ENCODE measurements at places on chromosomes 7 and 10. TPM values are rescaled to one million over a fixed set of nuclear protein-coding genes. Genes with fewer than 3 reads are reported as not detected.

Gene INMT
- 8.6 TPM for total RNA-seq

DNA sequence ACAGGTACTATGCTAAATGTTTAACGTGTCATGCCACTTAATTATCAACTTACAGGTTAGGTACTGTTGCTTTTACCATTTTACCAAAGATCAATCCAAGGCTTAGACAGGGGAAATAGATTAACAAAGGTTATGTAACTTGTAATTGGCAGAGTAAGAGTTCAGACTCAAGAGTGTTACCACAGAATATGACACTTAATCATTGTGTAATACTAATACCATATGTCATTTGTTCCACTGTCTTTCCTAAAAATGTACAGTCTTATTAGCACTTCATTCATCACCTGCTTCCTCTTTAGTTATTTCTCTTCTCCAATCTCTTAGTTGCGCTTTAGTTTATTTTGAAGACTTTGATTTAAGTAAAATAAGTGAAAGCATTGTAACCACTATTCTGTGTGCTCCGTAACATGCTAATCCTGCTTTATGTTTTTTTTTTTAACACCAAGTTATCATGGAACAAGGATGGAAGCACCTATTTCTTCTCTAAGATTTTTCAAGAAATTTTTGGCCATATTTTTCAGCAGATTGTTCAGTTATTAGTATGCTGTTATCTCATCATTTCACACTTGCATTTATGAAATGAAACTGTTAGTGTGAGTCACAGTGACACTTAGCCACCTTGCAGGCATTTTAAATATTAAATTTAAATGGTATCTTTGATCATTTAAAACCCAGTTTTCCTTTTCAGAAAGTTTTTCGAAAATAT, 197.3 kb downstream of the PHF14 start:
- DNase-seq = no peak

Gene ZNF853
- 9.5 TPM for total RNA-seq

Gene SDK1
- 1.2 TPM for total RNA-seq

- no peak for DNase-seq
Observed at GRCh38 chr10:33336582-33337325, 2.3 kb upstream of the NRP1 start.

DNA sequence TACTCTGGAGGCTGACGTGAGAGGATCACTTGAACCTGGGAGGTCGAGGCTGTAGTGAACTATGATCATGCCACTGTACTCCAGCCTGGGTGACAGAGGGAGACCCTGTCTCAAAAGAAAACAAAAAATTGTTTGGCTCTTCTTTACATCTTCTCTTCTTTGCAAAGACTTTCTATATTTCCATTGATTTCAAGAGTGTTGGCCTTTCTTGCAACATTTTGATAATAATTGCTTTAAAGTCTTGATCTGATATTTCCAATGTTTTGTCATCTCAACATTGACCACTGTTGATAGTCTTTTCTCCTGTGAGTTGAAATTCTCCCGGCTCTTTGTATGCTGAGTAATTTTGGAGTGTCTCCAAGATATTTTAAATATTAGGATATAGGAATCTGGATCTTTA, 17.8 kb upstream of the CLDN4 start:
- no peak for DNase-seq

Gene CHRM2
- total RNA-seq = not detected

Gene ACHE
- total RNA-seq = 7.7 TPM

Gene OIT3
- 0.25 TPM for total RNA-seq

GRCh38 chr7:70456719-70457118, 675.2 kb upstream of the GALNT17 start:
- DNase-seq = no peak

DNA sequence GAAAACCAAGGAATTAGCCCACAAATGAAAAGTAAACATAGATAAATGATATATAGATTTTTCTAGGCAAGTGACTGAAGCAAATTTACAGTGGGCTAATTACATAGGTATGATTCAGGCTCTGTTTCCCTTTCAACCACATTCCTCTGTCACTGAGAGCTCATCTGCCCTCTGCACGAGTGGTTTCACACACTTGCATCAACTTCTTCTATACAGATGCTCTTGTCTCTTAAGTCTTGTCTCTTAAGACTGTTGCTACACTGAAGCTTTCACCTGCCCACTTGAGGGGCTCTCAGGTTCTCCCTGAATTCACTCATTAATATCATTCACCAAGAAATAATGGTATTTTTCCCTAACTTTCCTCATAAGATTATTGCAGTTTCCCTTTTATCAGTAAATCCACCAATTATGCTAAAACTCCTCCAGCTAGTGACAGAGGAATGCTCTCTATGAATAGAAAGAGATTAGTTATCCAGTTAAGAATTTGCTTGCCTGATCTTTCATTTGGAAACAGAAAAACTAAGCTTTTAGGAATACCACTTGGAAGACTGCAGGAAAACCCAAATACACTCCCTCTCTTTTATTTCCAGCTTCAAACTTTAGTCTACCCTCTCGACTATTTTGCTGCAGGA, 95.7 kb downstream of the ELAPOR2 start:
- no peak for DNase-seq

- no peak for DNase-seq
Observed at GRCh38 chr10:62503872-62504271, 129.7 kb downstream of the ZNF365 start.

DNA sequence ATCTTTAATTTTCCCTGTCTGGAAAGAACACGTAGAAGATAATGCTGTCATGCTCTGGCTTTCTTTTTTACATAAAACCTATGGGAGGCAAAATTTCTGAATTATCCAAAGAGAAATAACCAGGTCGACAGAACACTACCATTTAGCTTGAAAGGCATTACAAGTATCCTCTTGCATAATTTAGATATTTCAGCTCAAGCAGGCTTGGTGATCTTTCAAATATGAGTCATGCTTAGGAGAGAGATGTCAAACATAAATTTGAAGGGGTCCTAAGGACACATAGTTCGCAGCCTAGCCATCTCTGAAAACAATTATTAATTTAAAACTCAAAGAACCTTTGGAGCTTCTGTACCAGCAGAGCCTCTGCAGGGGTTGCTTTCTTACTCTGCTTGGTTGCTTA, 100.9 kb downstream of the FAS start:
- DNase-seq = no peak

- DNase-seq = no peak
Observed at GRCh38 chr7:81682873-81683272, 87.0 kb downstream of the HGF start.

DNA sequence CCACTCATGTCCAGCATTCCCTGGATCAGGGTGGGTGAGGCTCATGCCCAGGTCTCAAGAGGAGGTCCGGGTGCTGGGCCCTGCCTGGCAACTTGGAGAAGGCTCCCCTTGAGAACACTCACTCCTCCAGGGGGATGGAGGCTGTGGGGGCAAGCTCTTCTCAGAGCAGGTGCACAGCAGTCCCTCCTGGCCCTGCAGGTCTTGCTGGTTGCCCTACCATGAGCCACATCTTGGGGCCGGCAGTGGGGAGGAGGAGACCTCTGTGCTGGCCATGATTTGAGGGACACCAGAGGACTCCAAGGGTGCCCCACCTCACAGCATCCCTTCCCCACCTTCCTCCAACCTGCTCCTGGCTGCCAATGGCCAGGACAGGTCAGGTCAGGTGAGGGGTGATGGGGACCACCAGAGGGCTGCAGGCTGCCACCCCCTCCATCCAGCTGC, 87.4 kb upstream of the RET start:
- DNase-seq = no peak

GRCh38 chr7:110043519-110043918, 1047.4 kb upstream of the LRRN3 start:
- no peak for DNase-seq

DNA sequence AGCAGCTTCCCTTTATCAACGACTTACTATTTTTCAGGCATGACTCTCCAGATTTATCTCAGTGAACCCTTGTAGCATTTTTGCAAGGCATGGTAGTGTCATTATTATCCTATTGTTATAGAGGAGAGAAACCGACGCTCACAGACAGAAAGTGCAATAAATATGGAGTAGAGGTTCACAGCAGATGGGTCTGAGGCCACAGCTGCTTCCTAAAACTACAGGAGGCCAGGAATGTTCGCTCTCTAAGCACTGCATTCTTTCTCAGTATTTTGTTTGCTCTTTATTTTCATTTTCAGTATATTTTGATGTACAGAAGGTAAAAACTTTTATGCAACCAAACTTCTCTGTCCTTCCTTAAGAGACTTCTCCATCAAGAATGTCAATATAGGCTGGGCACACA, 4.5 kb upstream of the AEBP1 start:
- no peak for DNase-seq

Gene C7orf25
- 4.6 TPM for total RNA-seq

Gene SLC16A9
- total RNA-seq = 1.3 TPM

DNA sequence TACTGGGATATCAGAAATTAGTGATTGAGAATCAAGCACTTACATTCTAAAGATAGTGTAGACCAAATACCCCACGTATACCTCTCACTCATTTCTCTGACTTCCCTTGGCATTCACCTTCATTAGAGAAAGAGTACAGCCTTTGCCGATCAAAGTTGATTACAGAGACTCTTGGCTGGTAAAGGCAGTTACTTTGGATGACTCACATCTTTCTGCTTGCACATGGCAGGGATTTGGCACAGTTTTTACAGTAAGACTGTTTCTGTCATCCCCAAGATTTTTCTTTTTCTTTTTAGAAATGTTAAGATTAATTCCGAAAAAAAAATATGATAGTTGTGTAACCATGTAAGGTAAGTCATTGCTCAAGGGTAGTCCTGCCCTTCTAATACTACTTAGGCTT, 143.0 kb downstream of the TSPAN12 start:
- no peak for DNase-seq

DNA sequence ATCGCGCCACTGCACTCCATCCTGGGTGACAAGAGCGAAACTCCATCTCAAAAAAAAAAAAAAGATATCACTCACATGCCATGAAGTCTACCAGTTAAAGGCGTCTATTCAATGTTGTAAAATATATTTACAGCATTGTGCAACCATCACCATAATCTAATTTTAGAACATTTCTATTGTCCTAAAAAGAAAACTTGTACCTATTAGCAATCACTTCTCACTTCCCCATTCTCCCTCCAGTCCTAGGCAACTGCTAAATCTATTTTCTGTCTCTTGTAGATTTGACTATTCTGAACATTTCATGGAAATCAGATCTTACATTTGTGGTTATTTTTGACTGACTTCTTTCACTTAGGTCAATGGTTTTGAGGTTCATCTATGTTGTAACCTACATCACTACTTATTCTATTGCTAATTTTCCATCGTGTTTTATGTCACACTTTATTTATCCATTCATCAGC, 25.2 kb upstream of the OTUD1 start:
- DNase-seq = no peak

- DNase-seq = no peak
Observed at GRCh38 chr10:71394926-71395562, 1.7 kb upstream of the CDH23 start.

DNA sequence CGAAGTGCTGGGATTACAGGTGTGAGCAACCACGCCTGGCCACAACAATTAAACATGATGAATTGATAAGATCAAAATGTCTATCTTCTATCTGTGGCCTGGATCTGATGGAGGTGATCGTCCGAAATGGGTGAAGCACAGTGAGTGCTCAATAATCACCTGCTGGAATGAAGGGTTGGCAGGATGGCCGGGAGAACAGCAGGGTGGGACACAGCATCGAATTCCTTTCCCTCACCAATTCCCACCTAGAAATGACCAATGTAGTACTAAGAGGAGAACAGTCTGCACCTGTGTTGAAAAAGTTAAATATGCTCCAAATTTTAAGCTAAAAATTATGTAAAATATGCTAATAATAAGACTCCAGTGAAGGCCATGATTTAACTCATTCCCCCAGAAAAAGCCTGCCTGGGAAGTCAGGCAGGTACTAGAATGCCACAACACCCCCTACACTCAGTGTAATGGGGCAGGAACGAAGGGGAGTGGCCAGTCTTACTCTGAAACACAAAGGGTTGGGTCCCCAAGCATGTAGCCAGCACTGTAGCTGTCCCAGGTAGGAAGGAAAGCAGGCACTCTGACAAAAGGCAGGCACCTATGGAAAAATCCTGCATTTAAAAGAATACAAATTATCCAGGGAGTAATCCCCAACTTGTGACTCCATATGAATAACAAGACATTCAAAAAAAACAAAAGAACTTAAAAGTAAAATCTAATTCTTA, 110.3 kb downstream of the VPS41 start:
- DNase-seq = no peak

DNA sequence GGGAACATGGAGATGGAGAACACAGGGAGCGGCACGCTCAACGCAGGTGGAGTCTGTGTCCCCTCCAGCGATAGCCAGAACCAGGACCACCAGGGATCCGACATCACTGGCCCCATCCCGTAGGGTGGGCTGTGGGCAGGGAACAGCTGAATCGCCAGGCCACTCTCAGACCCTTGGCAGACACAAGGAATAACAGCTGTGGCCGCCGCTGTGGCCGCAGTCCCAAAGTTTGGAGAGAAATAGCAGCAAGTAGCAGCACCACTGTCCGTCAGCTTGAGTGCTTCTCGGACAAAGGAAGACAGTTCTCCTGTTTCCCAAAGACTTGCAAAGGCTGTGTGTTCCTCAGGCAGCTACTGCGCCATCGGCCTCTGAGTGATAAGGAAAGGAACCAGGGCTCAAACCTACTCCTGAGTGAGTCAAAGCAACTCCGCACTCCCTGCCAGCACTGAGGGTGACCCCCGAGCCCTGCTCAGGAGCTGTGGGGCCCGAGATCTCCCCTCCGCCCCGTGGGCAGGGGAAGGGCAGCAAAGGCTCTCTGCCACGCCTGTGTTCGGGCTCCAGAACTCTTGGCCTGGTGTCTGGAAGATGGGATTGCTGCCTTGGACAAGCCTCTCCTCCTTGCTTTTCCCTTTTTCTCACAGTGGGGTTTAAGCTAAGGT, 82.3 kb upstream of the FAM20C start:
- DNase-seq = no peak

DNA sequence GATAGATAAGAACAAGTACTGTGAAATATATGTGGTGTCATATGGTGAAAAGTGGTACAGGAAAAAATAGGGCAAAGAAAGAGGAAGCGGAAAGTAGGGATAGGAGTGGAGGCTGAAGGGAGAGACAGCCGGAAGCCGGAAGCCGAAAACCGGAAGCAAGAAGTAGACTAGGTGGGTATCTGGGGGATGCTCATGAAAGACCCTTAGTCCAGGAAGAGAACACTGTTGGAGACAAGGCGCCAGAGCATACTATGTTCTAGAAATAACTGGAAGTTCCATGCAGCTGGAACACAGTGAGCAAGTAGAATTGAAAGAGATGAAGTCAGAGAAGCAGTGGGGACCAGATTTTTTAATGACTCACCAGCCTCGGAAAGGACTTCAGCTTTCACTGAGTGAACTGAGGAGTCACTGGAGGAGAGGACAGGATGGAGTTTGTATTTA, 22.5 kb downstream of the ST8SIA6 start:
- DNase-seq = no peak

- no peak for DNase-seq
Observed at GRCh38 chr7:39051707-39052106, 74.0 kb downstream of the POU6F2 start.

DNA sequence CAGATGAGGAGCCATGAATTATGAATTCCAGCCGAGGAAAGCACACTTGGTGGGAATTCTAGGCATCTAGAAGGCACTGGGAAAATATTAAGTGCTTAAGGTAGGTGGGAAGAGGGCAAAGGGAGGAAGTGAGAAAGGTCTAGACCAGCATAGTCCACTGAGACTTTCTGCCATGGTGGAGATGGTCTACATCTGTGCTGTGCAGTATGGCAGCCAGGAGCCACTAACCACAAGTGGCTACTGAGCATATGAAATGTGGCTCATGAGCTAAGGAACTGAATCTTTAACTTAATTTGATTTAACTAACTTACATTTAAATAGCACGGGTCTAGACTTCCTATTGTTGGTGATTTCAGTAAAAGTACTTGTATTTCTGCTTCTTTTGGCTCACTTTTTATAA, 82.5 kb upstream of the SEM1 start:
- DNase-seq = no peak

Gene NKX1-2
- total RNA-seq = not detected

GRCh38 chr10:119031496-119032059, 2.1 kb downstream of the NANOS1 start:
- no peak for DNase-seq

Gene ASAH2
- 0.10 TPM for total RNA-seq

Data from gastrocnemius medialis (tissue), 4 donors.